ENCODE measurements at places on chromosomes 2 and 18.
A peak's percentile ranks its signal among the peaks of the same experiment; 100 is the strongest.

DNA sequence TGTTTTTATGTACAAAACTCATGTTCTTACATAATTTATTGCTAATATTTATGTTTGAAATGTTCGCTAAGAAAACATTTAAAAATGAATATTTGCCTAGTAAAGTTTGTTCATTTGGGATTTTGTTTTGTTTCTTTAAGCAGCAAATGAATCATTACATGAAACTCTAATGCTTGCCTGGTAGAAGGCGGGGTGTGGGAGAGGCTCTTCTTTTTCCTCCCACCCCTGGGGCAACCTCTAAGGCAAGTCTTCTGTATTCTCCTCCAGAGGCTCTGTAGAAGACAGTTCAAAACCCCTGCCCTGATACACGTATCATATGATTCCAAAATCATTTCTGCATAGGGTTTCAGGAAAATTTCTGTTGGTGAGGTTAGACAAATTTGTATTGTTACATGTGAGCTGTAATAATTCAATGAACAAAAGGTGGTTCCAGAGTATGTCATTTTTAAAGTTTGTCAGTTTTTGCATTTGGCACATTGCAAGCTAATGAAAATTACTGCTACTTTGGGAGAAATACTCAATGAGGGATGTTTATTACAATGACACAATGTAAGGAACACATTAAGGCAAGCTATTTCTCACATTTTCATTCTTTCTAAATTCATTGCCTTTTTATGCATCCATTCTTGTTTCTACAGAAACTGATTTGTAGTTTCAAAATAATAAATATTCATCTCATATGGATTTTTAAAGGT is 302.3 kb upstream of the UBE2E3 start:
- DNase-seq: no peak

GRCh38 chr18:25983730-25984129 is 106.7 kb downstream of the SS18 start:
- DNase-seq: no peak

DNA sequence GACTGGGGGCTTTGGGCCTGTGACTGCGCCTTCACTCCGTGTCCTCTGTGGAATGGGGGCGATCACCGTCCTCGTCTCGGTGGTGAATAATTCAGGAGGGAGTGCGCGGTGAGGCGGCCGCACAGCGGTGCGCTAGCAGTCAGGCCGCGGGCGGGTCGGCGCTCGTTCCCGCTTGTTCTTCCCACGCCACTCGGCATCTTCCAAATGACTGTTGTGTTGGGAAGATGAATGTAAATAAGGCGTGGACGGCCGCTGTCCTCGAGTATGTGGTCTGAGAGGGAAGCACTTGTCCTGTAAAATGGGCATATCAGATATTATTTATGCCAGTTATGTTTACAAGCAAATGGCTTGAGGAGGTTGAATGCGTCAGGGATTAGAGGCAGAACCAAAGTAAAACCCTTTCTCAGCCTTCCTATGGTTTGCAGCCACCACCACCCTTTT is 608 bp upstream of the VPS4B start:
- no peak for DNase-seq

DNA sequence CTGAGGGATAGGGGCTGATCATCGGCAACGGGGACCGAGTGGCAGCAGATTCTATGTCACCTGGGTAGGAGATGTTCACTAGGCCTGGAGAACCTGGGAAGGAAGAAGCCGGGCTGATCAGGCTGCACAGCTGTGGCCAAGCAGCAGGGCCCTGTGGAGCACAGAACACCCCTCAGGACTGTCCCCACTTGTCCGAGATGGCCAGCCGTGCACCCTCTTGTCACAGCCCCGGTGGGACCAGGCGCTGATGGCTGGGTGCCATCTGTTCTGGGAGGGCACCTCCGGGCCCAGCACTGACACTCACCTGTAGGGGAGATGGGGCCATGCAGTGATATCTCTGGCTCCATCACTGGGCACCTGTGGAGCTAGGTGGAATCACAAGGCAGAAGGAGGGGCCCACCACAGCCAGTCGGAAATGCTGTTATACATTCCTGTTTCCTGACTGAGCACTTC is 217.9 kb upstream of the RAB6C start:
- no peak for DNase-seq

GRCh38 chr2:162091325-162092007 is 17.5 kb upstream of the DPP4 start:
- no peak for DNase-seq

DNA sequence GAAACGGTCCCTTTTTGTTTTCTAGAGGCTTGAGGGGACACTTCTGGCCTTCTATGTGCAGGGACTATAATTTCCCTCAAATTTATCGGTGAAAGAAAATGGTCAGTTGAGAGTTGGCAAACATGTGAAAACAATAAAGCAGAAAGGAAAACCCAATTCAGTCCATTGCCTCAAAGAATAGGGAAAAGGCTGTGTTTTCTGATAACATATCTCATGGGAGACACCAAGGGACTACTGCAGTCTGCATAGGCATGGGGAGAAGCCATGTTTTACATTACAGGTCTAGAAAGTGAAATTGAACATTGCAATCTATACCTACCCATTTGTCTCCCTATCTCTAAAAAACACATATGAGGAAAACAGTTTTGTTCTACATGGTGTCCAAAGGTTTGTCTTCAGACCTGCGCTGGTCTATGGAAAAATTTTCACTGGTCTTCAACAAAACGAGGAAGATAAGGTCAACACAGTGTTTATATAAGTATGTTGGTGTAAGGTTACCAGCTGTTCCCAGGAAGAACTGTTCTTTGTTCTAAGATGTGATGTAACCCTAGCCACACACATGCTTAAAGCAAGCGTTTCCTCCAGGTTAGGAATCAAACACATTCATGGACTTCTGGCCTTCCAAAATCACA is 179.7 kb downstream of the MREG start:
- no peak for DNase-seq

- DNase-seq: peak; percentile 79
These were observed 34.4 kb downstream of the LGALSL start for GRCh38 chr2:64488050-64488974.

DNA sequence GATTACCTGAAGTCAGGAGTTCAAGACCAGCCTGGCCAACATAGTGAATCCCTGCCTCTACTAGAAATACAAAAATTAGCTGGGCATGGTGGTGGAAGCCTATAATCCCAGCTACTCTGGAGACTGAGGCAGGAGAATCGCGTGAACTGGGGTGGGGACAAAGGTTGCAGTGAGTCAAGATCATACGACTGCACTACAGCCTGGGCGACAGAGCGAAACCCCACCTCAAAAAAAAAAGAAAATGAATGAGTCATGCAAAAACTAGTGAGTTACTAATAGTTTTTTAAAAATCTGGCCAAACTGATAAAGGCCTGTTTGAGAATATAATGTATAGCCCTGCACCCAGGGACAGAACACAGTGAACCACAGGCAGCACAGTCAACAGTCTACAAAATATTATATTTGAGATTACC is 17.5 kb downstream of the AFG3L2 start:
- DNase-seq: no peak

DNA sequence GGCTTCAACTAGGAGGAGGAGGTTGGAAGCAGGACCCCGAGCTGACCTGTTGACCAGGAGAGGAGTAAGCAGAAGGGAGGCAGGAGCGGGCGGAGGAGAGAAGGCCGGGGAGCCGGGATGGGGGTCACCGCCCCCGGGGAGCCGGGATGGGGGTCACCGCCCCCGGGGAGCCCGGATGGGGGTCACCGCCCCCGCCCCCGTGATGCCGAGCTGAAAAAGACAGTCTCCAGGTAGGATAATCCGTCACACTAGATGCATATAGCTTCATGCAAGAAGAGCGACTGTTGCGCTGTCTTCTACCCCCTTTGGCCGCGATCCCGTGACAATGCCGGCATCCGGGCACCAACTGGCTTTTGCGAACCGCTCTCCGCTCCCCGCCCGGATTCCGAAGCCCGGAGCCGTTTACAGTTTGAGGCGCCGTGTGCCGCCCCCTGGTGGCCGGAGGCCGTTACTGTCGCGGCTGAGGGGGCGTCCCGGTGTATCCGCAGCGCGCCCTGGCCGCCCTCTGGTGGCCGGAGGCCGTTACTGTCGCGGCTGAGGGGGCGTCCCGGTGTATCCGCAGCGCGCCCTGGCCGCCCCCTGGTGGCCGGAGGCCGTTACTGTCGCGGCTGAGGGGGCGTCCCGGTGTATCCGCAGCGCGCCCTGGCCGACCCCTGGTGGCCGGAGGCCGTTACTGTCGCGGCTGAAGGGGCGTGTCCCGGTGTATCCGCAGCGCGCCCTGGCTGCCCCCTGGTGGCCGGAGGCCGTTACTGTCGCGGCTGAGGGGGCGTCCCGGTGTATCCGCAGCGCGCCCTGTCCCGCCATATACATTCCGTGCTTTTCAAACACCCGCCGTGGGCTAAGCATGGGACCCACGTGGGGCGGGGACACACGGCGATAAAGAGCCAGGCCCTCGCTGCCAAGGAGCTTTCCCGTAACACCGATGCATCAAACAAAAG is 89.6 kb downstream of the ACTR3 start:
- DNase-seq: no peak

DNA sequence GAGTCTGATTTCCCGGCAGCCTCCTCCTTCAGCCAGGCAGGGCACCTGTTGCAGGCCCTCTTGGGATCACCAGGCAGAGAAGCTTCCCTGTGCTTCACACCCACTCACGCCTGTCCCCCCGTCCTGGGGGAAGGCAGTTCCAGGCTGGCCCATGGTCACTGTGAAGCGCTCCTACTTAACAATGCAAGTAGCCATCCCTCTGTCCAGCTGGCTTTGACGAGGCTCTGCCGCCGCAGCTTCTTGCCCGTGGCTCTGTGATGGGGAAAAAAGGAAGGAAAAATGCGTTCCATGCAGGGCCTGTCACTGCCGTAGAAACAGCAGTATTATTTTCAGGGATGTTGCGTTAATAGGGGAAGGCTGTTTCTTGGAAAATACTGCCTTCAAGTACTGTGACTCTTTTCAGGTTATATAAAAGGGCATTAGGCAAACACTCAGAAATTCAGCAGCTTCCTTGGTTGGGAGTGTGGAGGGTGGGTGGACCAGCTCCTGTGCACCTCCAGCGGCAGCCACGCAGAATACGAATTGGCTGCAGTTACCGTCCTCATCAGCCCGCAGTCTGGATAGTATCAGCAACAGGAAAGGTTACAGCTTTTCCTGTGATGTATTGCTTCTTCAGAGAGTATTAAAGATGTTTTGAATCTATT is 232.3 kb downstream of the KLHL29 start:
- DNase-seq: no peak

DNA sequence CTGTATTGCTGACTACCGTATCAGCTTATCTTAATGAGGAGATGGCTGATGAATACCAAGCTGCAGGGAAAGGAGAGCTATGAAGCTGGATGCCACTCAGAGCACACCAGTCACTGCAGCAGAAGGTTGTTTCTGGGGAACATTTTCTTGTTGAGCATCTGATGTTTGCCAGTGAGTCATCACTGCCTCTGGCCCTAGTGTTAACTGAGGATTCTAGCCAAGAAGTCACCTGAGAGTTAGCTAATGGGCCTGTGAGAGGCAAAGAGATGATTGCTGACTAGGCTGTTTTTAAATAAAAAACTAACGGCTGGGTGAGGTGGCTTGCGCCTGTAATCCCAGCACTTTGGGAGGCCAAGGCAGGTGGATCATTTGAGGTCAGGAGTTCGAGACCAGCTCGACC is 37.9 kb downstream of the CCDC150 start:
- DNase-seq: no peak

GRCh38 chr2:53740170-53740569 is 27.4 kb upstream of the CHAC2 start:
- no peak for DNase-seq

DNA sequence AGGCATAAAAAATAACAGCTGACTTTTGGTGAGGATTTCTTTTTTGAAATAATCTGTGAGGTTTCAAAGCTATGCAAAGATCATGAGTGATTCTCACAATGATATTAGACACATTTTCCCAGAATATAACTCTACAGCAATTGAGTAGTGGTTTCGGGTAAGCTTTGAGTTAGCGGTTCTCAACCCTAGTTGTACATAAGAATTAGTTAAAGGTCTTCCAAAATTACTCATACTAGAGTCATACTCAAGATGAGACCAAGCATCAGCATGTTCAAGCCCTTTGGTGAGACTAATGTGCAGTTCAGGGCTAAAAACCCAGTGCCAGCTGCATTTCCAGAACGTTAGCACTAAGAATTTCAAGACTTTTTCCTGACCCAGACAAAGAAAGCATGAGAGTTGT is 31.1 kb downstream of the DSG4 start:
- no peak for DNase-seq

DNA sequence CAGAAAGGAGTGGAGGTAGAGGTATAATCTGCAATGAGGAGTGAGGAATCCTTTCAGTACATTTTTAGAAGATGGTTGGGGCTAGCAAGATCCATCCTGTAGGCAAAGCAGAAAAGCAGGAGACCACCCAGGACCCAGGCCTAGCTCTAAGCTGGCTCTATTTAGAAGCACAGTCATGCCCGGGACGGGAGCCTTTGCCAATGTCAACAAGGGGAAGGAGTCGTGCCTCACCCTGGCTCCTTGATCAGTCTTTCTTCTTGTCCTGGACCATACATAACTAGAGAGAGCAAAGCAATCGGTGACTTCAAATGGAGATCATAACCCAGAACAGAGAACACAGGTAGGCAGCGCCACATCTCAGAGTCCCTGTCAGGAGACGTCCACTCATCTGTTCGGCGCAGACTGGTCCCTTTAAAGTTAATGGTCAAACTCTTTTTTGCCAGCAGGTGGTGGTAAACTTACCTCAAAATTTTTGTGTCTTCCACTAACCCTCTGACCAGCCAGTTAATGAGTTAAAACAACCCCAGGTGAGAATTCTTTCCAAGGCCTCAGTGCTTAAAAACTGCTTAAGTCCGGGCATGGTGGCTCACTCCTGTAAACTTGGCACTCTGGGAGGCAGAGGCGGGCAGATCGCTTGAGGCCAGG is 8.0 kb downstream of the MC5R start:
- no peak for DNase-seq

DNA sequence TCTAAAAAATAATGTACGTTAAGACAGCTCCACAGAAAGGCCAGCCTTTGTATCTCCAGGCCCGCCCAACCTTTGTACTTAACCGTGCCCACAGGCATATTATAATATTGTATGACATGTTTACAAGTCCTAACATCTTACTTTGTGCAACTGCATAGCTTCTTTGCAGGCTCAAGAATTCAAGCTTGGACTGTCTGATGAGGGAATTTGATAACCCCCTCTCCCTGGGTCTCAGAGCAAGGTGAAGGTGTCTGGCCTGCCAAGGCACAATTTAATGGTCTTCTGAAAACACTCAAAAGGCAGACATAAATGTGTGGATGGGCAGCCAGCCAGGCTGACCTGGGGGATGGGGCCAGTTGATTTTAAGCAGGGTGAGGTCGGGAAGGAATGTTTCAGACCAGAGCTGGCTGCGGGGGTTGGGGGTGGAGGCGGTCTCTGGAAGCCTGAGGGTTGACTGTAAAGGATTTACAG is 732.7 kb upstream of the FANCL start:
- no peak for DNase-seq

- DNase-seq: no peak
These were observed 251.3 kb downstream of the PLCL1 start for GRCh38 chr2:198055716-198056115.

GRCh38 chr18:34097312-34097711 is 127.4 kb downstream of the NOL4 start:
- no peak for DNase-seq

DNA sequence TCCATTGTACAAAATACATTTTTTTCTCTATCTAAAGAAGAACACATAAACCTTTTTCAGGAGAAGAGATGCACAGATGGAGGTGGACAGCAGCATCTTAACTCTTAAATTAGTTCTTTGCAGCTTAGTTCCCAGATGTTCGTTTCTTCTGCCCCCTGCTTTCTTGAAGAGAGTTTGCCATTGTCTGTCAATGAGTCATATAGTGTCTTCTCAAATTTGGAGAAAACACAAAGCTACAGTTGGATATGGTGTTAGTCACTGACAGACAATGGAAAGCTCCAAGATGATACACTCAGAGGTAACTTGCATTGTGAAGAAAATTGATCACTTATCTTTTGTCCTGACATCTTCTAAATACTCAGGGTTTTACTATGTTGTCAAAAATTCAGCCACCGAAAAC is 48.8 kb upstream of the TMEFF2 start:
- DNase-seq: no peak

Measured in stimulated activated CD8-positive, alpha-beta memory T cell treated with anti-CD3 and anti-CD28 coated beads, Interleukin-7, amount 100 ng/mL, for 1 hour (primary cell).